ENCODE measurements at places on chromosomes 4 and X.

- DNase-seq, result no peak
These were observed 1.0 kb downstream of the SHISA3 start for GRCh38 chr4:42398171-42398870.

DNA sequence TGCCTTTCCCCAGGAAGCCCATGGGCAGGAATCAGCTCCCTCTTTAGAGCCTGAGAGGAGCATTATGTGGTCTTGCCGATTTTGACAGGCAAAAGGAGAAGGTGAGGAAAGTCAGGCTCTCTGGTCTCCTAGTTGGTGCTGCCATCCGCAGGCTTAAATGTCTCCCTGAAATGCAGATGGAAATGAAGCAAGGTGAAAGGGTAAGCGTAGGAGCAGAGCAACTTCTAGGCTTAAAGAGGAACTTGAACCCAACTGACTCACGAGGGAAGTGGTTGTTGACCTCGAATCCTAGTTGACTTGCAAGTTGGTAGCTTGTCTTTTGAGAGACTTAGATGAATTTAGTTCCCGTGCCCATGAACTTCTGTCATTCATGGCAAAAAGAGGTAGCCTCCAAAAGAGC is 205.9 kb downstream of the PTTG2 start:
- no peak for DNase-seq

DNA sequence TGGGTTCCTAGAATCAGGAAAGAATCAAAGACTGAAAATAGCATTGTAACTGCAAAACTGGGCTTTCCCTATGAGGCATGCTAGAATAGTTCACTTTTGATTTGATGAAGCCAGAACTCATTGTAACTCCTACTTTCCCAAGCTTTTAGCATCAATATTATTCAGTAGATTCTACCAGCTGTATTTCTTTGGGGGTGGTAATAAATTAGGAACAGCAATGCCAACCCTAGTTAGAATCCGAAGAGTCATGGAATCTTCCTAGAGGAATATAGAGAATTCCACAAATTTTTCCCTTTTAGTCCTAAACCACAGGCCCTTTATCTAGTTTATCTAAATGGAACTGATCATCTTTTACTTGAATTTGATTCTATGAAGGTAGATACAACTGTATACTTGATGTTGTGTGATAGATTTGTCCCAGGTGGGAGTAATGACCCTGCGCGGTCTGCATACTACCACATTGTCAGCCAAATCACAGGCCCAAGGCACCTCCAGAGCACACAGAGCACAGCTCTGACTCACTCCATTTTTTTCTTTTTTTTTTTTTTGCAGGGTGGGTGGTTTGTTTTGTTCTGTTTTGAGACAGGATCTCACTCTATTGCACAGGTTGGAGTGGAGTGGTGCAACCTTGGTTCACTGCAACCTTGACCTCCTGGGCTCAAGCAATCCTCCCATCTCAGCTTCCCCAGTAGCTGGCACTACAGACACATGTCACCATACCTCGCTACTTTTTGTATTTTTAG is 66.6 kb downstream of the EDNRA start:
- DNase-seq, result no peak

- DNase-seq, result no peak
These were observed 612 bp upstream of the RRAGB start for GRCh38 chrX:55716937-55717336.

GRCh38 chrX:154462396-154462795 is 4.3 kb downstream of the PLXNA3 start:
- peak; percentile 25 for DNase-seq

DNA sequence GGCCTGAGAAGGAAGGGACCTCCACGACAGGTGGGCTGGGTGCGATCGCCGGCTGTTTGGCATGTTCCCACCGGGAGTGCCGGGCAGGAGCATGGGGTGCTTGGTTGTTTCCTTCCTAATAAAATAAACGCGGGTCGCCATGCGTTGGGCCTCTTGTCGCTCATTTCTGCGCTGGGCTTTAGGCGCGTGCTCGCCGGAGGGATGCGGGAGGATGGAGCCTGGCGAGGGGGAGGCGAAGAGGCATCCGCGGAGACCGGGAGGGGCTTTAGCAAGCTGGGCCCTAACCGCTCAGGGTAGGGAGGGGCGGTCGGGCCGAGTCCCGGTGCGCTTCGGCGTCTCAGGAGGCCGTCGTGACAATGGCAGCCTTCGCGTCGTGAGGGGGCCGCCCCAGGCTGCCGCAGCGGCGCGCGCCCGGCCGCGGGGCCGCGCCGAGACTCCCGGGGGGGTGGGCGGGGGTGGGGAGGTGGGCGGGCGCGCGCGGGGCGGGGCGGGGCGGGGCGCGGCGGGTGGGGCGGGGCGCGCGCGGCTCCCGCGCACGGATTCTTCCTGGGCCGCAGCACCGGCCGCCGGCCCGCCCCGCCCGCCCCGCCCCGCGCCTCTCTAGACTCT is 476 bp upstream of the GDI1 start:
- DNase-seq, result peak; percentile 41

GRCh38 chr4:92303621-92304027 is at the start of gene GRID2:
Gene GRID2 (plus strand): TSS chr4:92303966.
- peak; percentile 57 for DNase-seq

DNA sequence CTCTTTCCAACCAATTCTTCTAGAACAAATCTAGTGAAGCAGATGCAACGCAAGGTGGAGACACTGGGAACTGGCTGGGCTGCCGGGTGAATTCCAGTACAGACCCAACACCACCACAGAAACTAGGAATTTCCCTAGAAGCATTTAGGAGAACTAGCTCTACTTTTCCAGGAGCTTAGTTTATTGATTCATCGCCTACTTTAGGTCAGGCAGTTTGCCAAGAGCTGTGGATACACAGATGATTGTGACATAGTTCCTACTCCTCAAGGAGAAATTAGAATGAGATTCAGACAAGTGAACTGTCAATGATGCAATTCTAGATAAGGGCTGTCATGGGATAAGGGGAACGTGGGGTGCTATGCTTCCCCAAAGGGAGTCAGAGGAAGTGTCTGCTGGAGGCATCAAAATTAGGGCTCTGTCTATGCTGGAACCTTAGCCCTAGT is 350.0 kb downstream of the CAMK2D start:
- no peak for DNase-seq

DNA sequence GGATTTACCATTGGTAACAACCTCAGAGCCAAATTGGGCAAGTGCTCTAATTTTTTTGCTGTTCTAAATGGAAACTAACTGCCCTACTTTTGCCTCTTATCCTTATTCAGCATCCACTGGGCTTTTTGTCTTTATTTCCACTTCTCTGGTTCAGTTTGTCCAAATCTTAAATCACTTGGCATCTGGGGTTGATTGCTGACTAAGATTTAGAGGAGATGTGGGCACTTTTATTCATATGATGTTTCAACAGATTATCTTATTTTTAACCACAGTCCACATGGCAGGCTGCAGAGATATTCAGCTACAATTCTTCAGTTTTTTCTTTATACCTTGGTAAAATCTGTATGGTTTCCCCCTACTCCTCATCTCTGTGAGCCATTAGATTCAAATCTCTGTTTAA is 1161.4 kb upstream of the PCDH7 start:
- DNase-seq, result no peak

DNA sequence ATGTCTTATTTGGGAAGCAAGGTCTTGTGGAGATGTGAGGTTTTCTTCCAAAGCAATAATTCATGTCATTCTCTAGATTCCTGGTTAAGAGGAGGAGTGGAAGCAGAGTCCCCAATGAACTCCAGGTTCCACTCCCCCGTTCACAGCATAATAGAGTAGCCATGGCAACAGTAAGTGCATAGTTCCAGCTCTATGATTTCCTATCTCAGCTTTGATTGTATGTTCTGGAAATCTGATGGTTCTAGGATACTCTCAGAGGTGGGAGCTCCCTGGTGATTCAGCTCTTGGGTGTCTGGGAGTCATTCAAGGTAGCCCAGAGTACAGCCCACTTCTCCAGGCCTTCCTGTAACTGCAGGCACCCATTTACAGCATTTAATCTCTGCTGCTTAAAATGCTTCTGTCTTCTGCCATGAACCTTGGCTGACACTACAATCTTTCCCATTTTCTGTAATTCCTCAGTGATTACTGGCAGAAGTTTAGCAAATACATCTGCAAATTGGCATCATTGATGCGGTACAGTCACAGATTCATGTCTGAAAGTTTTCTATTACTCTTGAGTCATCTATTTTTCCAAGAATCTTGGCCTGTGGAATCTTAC is 242.0 kb downstream of the MAPK10 start:
- DNase-seq, result no peak

DNA sequence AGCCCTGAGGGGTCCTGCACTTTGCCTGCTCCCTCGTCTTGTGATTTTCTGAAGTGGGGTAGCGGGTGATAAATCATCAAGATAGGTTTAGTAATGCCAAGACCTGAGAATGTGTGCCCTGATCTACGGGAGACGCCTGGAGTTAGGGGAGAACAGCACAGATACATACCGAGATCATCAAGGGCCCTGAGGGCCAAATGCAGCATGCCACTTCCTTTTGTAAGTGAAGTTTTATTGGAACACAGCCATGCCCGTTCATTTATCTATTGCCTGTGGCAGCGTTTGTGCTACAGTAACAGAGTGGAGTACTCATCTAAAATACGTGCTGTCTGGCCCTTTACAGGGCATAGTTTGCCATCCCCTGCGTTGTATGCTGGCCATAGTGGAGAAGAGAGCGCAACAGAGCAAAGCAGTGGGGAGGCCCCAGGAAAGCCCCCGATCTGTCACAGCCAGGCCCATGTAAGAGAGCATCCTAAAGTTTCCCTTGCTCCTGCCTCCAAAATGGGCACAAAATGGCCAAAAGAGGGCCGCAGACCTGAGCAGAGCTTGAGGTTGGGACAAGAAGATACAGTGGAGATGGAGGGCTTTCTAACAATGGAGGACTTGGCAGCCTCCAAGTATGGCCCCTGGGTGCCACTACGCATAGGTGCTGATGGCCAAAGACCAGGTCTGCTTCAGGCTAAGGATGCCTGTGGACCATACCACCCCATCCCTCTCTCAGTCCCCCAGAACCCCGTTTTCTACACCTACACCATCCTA is 167.0 kb downstream of the SMIM20 start:
- no peak for DNase-seq

DNA sequence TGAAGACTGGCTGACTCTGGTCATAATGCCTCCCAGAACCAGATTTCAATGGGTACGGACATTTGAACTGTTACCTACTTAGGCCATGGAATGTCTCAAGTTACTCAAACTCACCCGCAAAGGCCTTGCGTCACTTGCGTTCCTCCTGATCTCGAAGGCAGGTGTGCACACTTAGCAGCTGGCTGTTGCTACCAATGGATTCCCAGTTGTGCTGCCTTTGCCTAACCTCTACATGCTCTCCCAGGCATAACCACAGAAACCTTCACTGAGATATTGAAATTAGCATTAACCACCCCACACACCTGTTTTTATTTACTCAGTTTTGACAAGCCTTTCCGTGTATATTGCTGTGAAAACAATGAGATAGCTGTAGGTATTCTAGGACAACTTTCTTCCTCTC is 2.8 kb downstream of the ERVMER34-1 start:
- DNase-seq, result no peak

- DNase-seq, result no peak
These were observed 100.1 kb upstream of the CLNK start for GRCh38 chr4:10784621-10785020.
